ENCODE measurements at places on chromosomes 7 and 10. TPM values are rescaled to one million over a fixed set of nuclear protein-coding genes. Genes with fewer than 3 reads are reported as not detected.

DNA sequence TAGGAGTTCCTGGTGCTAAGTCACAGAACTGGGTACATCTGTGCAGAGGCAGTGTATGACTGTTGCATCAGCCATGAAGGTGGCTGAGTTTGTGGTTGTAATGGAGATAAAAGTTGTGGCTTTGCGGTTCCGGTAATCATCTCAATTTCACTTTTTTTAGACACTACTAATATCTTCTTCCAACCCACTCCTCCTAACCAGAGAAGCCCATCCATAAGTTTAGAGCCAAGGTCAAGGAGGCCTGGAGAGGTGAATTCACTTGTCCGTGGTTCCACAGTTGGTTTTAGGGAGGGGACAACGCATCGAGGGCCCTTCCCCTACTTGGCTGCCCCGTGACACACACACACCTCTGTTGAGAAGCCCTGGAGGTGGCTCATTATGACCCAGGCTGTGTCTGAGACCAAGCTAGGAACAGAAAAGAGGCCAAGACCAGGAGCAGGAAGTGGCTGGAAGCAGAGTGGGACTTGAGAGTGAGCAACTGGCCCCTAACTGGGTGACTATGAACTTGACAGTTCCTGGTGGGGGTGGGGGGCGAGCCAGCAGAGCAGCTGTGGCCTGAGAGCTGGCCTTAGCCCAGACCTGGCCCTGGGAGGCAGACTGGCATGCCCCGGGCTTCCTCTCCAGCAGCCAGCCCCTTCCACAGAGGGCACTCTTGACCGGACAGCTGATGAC, 66.8 kb upstream of the COL13A1 start:
- no peak for DNase-seq

The NME8 gene
- not detected for total RNA-seq

The C10orf90 gene
- not detected for total RNA-seq

The GRID2IP gene
- total RNA-seq = 1.1 TPM

All from transverse colon (tissue), 4 donors.